Activated T-helper 9 cell treated with anti-CD3 and anti-CD28 coated beads, Interleukin-2, amount 50 U/mL, for 16 hours (primary cell): ENCODE measurements at places on chromosomes 6 and 20.

- no peak for DNase-seq
Measured at GRCh38 chr6:107618672-107619071, 128.8 kb downstream of the SOBP start.

DNA sequence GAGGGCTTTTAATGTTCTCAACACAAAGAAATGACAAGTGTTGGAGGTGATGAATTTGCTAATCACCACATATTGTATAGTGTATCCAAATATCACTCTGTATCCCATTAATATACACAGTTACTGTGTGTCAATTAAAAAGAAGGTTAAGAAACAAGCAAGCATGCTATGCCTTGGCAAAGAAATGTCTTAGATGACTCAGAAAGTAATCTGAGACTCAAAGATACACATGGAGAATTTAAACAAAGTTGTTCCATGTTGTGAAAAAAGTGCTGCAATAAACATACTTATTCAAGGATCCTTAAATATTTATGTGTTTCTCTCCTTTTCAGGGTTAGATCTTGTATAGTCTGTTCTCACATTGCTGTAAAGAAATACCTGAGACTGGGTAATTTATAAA, 300.9 kb downstream of the DHX35 start:
- no peak for DNase-seq

DNA sequence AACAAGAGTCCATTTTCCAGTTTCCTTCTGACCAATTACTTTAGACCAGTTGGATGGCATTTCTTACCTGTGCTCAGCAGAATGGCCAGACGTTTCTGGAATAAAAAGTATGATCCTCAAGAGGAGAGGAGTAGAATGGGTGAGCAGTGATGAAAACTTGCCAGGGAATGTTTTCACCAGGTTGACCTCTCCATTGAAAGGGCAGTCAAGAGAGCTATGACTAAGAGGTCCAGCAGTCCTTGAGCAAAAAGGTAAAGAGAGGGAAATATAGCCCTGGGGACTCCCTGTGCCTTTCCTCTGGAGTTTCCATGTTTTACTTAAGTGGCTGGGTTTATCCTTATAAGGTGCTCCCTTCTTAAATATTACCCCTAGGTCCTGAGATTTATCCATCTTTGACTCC, 210.9 kb downstream of the TBX18 start:
- no peak for DNase-seq

DNA sequence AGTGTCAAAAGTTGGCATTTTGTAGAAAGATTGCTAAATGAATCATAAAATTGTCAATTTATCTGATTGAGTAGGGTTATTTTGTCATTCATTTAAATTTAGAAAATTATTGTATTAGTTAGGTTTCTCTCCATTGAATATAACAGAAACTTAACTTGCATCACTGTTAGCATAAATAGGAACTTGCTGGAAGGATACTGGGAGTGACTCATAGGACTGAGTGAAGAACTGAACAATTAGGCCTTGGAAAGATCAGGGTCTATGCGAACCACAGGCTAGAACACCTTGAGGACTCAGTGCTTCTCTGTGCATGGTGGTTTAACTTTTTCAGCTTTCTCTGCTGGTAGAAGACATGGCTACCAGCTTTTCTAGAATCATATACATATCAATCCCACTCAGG, 67.7 kb upstream of the IFNGR1 start:
- DNase-seq: no peak

DNA sequence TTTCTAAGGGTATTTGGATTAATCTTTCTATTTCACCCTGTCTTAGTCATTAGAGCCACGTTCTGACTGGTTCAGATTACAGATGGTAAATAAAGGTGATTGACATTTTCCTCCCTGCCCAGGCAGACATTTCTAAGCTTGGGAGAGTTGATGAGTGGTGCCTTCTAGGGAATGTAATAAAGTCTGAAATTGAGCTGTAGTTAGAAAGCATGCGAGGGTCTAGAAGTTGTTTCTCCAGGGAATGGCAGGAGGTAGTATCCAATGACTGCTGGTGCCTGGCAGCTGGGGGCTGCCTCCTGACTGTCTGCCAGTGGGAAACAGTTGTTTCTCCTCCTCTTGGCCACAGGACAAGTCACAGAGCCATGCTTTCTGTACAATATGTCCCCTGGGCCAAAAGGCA, 14.6 kb downstream of the EDN3 start:
- DNase-seq: no peak

GRCh38 chr6:111687652-111688051, 82.0 kb upstream of the TRAF3IP2 start:
- no peak for DNase-seq
